ENCODE measurements at places on chromosomes 2 and 18.

DNA sequence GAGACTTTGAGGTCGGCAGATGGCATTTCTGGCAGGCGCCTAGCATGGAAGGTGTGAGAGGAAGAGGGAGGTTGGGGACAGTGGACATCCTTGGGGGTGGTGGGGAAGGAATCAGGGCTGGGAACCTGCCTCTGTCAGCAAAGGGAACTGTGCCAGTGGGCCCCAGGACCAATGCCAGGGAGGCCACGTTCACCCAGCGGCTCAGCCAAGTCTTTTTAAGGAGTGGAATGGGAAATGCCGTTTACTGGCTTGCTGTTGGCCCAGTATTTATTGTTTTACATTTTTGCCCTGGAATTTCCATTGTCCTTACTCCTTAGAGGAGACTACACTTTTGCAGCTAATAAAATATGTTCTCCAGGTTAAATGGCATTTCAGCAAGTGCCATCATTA, 135.2 kb downstream of the MCFD2 start:
- DNase-seq: no peak

DNA sequence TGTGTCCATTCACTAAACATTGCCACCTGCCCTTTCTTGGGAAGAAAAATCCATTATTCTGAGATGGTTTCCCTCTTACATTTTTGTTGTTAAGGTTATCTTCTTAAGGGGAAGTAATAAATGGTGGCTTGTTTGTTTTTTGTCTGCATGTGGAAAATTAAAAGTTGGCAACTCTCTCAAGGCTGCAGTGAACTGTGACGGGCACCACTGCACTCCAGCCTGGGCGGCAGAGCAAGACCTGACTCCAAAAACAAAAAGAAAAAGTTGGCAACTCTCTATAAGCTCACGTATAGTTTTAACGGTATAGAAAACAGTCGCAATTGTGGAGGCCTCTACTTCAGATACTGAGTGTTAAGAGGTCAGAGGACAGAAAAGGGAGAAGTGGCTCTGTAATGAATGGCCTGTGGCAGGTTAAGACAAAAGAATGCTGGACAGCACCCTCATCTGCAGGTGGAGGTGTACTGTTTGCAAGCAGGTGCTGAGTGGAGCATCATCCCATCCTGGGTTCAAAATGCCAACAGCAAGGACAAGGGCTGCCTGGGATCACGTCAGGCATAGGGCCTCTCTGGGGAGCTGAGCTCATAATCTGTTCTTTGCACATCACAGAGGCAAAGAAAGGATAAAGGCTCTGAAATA, 16.7 kb downstream of the L3MBTL4 start:
- DNase-seq: no peak

DNA sequence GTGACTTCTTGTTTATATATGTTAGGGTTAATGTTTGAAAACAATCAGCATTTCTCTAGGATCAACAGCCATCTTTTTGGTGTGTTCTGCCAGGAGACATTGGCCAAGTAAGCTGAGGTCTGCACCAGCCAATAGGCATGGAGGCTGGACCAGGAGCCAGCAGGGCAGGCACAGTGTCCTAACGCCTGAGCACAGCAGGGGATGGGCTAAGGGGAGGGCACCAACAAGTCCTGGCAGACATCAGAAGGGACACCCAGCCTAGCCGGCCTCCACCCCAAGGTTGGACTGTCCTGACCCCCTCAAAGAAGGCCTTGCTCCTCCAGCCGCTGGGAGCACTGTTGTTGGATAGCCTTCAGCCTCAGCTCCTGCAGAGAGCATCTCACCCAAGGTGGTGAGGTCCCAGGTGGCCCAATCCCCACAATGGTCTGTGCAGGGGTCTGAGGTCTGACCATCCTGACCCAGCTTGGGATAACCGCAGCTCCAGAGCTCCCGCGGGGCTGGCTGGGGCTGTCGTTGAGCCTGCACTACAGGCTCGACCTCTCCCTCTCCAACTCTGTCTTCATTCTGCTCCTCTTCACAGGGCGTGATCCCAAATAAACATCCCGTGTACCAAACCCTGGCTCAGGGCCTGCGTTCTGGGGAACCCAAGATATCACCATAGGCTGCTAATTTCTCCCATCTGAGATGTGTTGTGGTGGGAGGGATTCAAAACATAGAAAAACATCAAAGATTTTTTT, 8.1 kb downstream of the TEX44 start:
- DNase-seq: no peak

DNA sequence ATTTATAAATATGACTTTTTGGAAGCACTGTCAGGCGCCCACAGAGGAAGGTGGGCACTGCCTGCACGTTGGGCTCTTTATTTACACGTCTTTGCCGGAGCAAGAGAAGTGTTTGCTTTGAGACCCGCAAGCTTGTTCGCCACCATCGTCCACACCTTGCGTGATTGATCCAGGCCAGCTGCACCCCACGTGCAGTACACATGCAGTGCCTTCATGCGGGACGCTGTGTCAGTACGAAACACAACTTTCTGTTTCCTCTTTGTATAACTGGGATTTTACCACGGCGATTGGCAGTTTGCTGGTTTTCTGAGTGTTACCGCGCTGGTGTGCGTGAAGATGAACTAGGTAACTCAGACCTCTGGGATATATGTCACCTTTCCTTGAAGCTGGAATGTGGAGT, 571.0 kb upstream of the SALL3 start:
- DNase-seq: no peak

- DNase-seq: no peak
These were observed 106.8 kb upstream of the RND3 start for GRCh38 chr2:150594299-150594698.

DNA sequence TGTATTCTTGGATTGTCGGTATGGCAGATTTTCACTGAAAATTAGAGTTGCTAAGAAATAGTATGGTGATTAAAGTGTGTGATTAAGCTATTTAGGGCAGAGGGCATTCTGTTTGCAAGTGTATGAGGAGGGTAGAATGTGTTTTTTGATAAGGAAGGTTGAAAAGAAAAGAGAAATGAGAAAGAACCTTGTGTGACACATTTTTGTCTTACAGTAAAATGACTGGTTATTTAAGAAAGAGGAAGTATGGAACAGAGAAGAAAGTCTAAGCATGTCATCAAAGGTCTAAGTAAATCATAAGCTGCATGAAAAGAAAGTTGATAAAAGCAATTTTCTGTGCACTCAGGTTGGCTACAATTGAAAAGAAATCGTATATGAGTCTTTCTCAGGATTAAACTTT, 5.2 kb upstream of the RSAD2 start:
- DNase-seq: no peak

- DNase-seq: no peak
These were observed 28.4 kb downstream of the CFLAR start for GRCh38 chr2:201144101-201145051.

DNA sequence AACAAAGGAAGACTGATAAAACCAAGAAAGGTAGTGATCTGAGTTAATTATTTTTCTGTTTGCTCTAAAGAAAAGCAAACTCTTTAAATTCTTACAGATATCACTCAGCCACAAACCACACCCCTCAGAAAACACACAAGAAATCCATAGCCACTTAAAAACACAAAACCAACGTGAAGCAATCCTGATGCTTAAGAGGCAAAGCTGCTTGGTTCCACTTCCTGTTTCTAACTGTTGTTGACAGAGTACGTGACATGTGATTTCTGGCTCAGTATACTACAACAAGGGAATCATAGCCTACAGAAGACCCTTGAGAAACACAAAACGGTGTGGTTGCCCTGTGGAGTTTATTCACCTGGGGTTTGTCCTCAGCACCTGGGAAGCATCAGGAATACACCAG, 240.9 kb upstream of the APCDD1 start:
- no peak for DNase-seq

DNA sequence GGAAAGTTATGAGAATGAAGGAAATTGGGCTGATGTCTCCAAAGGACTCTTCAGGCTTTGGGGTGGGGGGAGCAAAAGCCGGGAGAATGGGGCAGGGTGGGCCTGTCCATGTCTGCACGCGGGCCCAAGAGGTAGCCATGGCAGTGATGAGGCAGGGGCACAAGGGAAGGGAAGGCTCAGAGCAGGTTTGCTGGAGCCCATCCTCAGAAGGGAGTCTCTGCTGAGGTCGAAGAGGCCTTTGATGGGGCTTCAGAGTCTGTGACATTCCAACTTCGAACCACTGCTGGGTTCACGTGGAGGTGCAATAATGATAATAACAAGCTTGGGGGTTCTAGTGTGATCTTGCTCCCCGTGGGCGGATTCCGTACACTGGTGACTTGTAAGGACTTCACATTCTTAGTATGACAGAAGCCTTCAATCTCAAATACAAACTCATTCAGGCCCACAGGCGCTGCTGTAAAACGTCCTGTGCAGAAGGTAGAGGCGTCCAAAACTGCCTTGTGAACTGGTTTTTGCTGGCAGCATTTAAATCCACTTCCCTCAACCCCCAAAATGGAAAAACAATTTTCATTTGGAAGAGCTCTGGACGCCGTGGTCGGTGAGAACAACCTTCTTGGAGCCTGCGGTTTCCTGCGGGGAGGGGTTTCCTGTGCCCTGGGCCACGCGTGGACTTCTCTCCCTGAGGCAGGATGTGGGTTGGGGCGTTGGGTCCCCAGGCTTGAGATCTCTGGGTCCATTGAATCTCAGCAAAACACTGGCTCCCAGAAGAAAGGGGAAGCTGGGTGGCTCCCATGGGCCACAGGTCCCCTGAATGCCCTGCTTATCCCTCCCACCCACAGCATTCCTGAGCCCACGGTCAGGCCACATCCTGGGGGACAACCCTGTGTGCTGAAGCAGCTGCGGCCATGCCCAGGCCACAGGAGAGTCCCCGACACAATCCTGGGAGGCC, 151.0 kb downstream of the TPO start:
- no peak for DNase-seq

GRCh38 chr18:57497372-57498294, 62.5 kb downstream of the ONECUT2 start:
- no peak for DNase-seq

DNA sequence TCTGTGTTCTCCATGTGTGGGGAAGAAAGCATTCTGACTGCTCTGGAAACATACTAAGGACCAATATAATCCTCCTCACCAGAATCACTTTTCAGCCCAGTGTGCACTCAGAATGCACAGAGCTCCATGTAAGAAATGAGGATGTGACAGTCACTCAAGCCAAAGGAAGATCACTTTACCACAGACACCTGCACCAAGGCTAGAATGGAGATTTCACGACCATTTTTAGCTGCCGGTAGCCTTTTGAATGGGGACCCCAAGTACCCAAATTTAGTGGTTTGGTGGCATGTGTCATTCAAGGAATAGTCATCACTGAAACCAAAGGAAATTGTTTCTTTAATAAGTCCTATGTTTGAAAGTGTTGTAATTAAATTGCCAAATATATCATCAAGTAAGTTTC, 613.2 kb upstream of the ACVR2A start:
- DNase-seq: no peak

- no peak for DNase-seq
These were observed 11.3 kb downstream of the NPAS2 start for GRCh38 chr2:100831158-100831750.

DNA sequence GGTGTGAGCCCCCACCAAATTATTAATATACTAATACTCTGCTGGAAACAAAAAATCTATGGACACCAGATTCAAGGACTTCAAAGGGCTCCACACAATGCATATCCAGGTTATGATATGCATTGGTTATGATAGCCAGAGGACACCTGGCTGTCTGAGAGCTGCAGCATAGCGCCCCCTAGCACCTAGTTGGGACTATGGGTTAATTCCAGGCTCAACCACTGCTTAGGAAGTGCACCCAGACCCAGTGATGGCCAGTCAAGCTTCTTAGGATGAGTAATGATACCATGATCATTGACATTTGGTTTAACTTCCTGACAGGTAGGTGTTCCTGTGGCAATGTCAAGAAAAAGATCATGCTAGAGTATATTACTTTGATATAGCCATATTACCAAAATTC, 3.8 kb upstream of the FRZB start:
- DNase-seq: peak; percentile 26

GRCh38 chr2:241635756-241636155, 1.2 kb downstream of the THAP4 start:
- DNase-seq: no peak

DNA sequence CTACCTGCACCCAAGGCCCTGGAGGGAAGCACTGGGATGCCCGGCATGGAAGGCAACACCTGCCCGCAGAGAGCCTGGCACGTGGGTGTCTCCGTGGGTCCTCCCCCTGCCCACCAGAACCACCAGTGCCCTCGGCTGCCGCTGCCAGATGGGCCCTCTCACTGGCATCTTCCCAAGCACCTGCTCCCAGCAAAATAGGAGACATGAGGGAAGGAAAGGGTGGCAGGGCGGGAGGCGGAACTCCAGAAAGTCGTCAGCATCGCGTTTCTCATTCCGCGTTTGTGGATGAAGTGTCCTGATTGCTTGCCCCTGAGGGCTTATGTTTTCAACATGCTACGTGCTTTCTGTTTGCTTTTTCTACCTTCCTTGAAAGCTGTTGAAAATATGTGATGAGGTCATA, 8.8 kb upstream of the SNTG2 start:
- DNase-seq: no peak

DNA sequence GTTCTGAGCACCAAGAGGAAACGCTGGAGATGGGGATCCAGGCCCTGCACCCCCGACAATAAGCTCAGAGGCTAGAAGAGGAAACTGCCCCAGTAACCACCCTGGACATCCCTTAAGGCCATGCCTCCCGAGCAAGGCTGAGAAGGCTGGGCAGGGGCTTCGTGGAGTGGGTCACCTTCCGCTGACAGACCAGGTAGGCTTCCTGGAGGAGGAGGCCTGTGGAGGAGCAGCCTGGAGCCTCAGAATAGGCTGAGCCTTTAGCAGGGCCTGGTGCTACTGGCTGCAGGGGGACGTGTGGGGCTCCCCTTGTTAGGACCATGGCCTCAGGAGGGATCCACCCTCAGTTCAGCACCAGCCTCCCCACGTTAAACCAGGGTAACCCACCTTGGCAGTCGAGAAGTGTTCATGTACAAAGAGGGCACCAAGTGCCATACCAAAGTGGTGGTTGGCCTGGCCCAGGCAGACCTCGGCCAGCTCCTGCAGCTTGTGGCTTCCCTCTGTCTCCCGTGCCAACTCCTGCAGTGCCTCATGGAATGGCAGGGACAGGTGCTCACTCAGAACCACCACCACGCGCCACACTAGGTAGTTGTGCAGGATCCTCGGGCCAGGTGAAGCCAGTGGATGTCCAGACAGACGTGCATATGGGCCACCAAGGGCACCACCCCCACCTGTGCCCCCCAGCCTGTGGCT, 28.5 kb upstream of the ALPP start:
- no peak for DNase-seq

GRCh38 chr2:216283038-216283900, 89.0 kb downstream of the MARCHF4 start:
- no peak for DNase-seq

DNA sequence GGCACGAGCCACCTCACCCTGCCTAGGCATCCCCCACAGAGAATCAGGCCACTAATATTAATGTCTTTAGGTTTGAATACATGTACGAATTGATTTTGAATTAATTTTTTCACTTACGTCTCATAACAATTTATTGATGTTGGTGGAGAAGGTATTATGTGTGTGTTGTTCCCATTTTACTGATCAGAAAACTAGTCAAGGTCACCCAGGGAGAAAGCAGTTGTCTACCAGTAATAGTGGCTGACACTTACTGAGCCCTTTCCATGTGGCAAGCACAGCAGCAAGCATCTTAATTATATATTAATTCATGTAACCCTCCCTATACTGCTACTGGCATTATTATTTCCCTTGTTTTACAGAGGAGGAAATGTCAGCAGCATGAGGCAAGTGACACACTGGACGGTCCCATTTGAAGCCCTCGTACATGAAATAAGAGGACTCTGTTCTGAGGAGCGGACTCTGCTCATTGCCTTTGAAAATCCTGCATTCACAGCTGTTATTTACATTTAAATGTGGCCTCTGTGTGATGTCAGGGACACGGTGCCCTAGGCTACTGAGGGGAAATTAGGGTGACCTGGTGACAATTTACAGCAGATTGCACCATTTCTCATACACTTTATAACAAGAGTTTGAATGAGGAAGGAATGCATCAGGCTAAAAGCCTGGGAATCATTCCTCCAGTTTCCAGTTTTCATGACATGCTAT, 30.9 kb upstream of the KCNE4 start:
- no peak for DNase-seq

Data from SK-N-DZ (cell line).